MV-4-11 (cell line): ENCODE measurements at places on chromosomes 5 and 9.

DNA sequence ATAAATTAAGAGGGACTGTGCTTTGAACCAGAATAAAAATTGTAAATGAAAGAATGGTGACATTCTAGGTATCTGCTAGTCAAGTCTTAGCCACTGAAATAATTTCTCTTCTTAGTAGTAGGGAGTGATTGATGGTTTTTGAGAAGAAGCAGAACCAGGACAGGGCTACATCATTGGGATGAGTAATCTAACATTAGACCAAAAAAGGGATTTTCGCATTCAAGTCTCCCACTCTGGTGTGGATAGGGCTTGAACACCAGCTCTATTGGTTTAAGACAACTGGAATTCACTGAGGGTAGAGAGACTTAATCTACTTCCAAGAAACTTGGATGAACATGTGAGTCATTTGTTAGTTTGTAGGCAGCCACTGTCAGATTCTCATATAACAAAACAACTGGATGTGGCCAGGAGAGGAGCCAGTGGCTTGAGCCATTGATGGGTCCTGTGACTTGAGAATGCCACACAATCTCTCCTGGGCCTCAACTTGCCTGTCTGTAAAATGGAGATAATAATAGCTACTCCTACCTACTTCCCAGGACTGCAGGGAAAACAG is 16.6 kb downstream of the FAT2 start:
- no peak for DNase-seq

- no peak for DNase-seq
Observed at GRCh38 chr9:38680837-38681445, 39.0 kb downstream of the FAM240B start.

DNA sequence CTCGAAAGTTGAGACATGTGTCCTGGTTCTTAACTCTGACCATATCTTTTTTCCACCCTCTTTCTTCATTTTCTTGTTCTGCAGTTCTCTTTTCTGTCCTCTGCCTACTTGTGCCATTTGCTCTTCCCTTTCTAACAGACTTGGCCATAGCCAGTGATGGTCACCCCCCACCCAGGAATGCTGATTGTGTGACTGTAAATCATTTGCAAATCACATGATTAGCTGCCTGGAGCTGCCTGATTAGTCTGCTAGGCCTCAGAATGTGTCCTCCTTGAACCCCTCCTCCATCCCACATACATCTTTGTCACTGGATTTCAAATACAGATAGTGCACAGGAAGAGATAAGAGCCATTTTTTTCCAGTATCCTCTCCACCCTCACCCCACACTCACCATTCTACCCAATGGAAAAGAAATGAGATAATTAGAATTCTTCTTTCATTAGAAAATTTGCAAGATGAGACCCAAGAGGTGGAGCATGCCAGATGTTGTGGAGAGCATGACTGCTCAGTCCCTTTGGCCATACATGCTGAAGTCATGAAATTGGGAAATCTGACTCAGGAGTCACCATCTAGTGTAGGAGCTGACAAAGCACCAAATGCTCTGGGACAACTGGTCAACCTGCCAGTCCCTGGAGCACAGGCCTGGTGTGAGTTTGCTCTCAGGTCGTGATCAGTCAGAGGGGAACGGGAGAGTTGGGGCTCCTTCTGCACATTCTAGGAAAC is 538.2 kb downstream of the CCDC171 start:
- DNase-seq = no peak

DNA sequence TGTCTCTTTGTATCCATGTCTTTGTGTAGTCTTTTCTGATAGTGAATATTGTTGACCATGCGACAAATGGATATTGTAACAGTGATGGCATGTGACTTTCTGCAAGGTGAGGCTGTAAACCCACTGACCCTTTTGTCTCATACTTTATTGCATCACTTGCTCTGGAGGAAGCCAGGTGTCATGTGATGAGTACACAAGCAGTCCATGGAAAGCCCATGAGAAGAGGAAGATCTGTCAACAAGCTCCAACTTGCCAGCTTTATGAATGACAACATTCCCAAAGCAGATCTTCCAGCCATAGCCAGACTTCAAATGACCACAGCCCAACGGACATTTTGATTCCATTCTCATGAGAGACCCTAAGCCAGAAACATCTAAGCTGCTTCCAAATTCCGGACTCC is 450.1 kb upstream of the ACTBL2 start:
- DNase-seq = no peak

DNA sequence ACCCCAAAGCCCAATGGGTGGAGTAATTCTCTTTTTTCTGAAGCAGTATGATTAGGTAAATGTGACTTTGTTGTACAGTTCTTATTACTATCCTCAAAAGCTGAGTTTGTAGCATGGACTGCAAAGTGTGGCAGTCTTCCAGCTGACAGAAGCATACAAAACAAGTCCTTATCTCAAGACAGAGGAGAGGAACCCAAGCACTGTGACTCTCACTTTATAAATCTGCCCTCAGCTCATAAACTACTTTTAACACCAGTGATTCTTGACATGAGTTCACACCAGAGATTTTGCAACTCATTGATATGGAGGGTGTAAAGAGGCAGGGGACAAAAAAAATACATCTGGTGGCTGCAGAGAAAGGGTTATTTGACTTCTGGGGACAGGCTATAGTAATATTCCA is 251.6 kb downstream of the NTRK2 start:
- DNase-seq = no peak

DNA sequence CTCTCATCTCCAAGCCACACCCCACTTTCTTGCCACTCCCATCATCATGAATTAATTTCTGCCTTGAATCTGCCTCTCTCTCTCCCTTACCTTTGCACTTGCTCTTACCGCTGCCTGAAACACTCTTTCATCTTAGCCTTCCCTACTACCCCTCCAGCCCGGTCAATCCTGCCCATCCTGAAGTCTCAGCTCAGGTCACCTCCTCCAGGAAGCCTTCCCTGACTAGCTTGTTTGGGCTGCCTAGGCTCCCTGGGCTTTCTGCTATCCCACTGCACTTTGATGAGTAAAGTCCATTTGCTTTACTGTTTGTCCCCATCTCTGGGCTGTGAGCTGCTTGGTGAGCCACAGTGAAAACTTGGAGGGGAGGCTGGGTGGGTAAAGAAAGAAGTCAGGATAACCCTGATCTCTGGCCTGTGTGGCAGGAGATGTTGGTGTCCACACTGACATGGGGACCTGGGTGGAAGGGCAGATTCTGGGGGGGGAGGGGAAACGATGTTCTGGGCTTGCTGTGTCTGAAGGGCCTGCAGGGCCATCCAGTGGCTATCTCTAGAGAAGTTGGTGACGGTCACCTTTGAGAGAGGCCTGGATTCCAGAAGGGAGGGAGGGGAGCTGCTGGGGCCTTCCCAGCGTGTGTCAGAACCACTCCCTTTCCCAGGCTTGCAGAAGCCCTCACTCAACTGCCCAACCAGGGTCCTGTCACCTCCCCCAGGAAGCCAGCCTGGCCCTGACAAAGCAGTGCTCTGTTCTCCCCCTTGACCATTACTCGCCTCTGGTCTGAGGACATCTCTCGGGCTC is 75.0 kb upstream of the DAB2IP start:
- no peak for DNase-seq

DNA sequence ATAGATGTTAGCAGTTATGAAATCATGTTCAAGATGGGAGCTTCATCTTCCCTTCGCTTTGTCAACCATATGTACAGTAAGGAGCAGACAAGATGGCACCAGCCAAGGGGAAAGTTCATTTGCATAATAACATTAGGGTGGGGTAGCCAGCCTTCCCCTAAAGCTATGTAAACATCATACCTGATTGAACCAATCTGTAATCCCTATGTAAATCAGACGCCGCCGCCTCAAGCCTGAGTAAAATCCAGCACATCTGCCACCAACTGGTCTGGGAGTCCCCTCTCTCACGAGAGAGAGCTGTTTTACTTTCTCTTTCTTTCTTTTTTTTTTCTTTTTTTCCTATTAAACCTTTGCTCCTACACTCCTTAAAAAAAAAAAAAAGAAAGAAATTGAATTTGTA is 30.8 kb upstream of the REEP2 start:
- DNase-seq = no peak

GRCh38 chr9:129198319-129199043 is 20.4 kb upstream of the IER5L start:
- peak; percentile 75 for DNase-seq

DNA sequence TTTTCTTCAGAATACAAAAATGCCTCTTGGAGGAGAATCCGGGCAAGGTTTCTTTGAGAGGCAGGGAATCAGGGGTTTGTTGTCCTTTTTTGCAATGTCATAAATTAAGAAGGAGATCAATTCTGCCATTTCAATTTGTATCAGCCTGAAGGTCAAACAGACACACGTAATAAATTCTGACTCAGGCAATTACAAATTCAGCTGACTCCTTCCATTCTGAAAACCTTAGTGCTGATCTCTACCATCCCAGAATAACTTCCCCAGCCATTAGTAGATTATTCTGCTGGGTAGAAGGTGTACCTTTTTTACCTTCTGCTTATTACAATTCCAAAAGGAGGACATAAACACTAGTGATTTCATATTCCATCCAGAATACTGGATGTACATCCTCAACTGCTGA is 516.6 kb downstream of the AGTPBP1 start:
- DNase-seq = no peak
